ENCODE measurements at places on chromosomes 2 and 18.

DNA sequence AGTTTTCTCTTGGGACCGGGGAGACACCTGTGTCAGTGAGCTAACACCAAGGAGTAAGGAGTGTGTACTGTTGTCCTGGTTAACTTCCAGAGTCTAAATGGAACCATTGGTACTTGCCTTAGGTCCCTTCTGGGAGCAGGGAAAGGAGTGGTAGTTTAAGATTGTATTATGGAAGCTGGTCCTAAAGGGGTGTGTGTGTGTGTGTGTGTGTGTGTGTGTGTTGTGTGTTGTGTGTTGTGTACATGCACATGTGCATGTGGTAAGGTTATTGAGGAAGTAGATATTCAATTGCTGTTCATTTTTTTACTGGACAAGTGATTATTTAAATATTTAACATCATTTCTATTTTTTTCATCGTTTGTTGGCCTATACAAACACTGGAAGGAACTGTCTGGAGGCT is 1.4 kb downstream of the APLF start:
- no peak for DNase-seq

- DNase-seq: no peak
These were observed 122.2 kb upstream of the PXDN start for GRCh38 chr2:1866402-1867111.

GRCh38 chr2:178700922-178701342 is 106.3 kb downstream of the TTN start:
- peak; percentile 27 for DNase-seq

- DNase-seq: no peak
These were observed 171.3 kb downstream of the CCDC178 start for GRCh38 chr18:33269223-33269622.

DNA sequence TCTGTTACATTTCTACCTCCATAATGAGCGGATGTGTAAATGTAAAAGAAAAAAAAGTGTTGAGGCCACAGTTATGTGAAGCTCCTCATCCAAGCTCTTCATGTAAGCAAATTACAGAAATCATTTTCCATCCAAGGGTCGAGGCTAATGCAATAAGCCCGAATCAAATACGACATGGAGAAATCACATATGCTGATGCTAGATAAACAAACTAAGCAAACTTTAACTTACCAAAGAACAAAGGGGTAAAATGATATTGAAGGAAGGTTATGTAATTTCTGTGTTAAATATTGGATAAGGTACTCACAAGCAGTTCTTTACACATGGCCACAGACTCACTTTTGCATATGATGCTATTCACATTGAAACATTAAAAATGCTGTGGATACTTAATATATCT is 310.2 kb upstream of the ID2 start:
- DNase-seq: no peak

GRCh38 chr2:237451643-237452469 is 35.2 kb upstream of the MLPH start:
- DNase-seq: no peak

DNA sequence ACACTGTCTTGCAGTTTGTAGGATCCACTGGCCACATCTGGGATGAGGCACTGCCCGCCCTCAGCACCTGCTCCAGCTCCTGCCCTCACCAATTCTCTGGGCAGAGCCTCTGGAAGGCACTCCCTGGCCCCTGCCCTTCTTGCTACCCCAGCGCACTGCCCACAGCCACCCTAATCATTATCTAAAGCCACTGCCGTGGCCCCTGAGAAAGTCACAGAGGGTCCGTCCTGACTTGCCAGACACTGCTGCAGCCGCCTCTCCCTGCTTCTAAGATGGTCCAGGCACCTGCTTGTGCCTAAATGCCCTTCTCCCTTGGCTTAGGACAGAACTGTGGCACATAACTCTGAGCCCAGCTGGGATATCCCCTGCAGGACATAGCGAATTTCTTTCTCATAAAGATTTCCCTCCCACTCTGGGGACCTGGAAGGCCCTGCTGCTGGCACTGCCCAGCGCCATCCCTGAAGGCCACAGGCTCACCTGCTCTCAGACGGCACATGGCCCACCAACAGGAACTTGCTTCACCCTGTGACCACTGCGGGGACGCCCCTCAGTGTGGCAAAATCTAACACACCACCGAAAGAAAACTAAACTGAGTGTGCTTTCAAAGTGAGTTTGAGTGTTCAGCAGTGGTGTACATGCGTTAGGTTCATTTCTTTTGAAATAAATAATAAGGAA is 244.9 kb downstream of the HDAC4 start:
- DNase-seq: no peak

Data from HuH-7 (cell line).